ENCODE measurements at places on chromosomes 11 and 22.

- DNase-seq = no peak
These were observed 83.3 kb downstream of the MYEOV start for GRCh38 chr11:69377029-69377952.

- DNase-seq = no peak
These were observed 37.0 kb downstream of the CDPF1 start for GRCh38 chr22:46213052-46213451.

DNA sequence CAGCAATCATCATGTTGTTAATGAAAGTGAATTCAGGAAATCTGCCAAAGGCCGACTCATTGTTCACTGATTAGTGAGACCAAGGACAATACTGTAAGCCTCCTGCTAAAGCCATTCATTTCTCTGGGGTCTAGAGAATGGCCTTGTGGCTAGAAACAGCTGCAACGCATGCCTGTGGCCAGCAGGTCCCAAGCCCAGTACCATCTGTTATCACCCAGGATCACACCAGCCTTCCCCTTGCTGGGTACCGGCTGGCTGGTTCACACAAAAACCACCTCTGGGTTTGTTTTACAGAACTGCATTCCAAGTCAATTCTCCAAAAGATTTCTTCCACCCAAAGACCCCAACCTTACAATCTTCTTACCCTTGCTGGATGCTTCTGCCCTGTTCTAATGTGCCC lies 1.1 kb downstream of the PLAAT5 start:
- no peak for DNase-seq

GRCh38 chr11:2215561-2216399 lies 44.2 kb upstream of the TH start:
- no peak for DNase-seq

GRCh38 chr11:72433455-72434036 lies 785 bp downstream of the CLPB start:
- no peak for DNase-seq
